Suprapubic skin (tissue), 4 donors: ENCODE measurements at places on chromosomes 1 and 21. TPM values are rescaled to one million over a fixed set of nuclear protein-coding genes. Genes with fewer than 3 reads are reported as not detected.

GRCh38 chr1:163535807-163536206, 214.1 kb downstream of the NUF2 start:
- no peak overlapping the region for H3K4me3 ChIP-seq
- no peak for DNase-seq
- no peaks in the 10 kb centered on the region for H3K36me3 ChIP-seq
- no peaks in the 10 kb centered on the region for H3K27me3 ChIP-seq
- H3K27ac ChIP-seq: no peak overlapping the region

GRCh38 chr1:167342846-167343245, 122.2 kb downstream of the POU2F1 start:
- H3K4me3 ChIP-seq: no peak overlapping the region
- no peaks in the 10 kb centered on the region for H3K27me3 ChIP-seq
- H3K4me1 ChIP-seq: no peaks in the 10 kb centered on the region
- H3K36me3 ChIP-seq: peaks cover 5% of the 10 kb centered on the region
- no peak for DNase-seq

GRCh38 chr1:164518692-164519332, 40.2 kb upstream of the PBX1 start:
- H3K4me3 ChIP-seq: no peak overlapping the region
- no peak overlapping the region for H3K27ac ChIP-seq
- no peaks in the 10 kb centered on the region for H3K36me3 ChIP-seq
- DNase-seq: no peak
- peaks cover 8% of the 10 kb centered on the region for H3K4me1 ChIP-seq

FMO2 gene
- total RNA-seq: 3.8 TPM
